Uterus (tissue), 4 donors: ENCODE measurements at places on chromosomes 6 and 20.

DNA sequence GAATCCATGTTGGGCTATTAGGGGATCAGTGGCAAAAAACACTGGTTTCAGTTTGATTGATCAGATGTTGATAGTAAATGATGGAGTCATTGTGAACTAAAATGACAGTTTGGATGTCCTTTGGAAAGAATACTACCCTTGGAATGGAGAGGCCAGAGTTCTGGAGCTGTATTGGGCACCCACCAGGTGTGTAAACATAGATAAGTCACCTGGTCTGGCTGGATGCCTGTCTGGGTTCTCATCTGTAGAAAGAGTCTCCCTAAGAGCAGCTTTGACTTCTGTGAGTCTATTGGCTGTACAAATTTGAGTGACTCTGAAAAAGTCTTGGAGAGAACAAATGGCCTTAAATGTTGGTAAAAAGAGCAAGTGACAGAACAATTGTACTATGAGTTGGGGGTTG, 115.0 kb downstream of the SCP2D1 start:
- DNase-seq = no peak

- DNase-seq = no peak
These were observed 133.1 kb upstream of the COL21A1 start for GRCh38 chr6:56380476-56380875.

DNA sequence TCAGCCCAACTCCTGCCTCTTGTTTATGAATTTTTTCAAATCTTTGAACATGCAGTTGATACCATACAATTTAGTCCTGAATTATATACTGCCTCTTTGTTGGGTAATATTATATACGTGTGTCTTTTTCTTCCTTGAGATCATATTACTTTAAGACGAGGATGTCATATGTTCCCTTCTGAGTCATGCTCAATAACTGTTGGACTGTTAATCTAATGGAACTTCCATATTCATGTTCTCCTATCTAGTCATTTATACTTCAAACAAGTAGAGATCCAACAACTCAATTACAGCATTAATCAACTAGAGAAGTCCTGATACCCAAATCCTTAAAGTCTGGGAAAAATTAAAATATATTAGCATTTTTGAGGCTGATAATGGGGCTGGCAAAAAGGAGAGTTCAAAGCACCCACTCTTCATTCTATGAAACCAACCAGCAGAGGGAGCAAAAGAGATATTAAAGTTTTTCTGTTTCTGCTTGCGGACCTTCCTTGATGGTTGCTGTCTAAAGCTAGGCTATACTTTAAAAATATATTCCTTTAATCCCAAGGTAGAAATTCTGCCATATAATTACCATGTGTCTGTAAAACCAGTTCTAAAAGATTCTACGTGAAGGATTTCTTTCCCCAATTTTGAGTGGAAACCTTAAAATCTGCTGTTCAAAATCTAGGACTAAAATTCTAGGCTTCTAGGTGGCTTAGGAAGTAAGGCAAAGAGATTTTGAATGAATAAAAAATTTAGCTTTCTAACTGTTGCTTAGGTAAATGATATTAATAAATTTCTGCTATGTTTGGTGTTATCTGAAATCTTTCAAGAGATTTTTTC, 498.9 kb downstream of the BCKDHB start:
- no peak for DNase-seq

DNA sequence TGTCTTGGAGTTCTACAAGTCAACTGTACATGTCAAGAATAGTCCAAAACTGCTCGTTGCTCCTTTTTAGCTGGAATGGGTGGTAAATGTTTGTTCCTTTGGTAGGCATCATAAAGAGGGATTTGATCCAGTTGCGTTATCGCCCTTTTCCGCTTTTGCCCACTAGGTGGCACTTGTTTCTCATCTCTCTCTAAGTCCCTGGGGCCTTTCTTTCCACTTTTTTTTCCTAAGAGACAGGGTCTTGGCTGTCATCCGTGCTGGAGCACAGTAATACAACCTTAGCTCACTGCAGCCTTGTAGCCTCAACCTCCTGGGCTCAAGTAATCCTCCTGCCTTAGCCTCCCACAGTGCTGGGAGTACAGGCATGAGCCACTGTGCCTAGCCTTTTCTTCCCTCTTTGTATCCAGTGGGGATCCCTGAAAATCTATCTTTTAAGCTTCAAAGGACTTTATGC, 20.7 kb downstream of the GTPBP2 start:
- DNase-seq = peak; percentile 73

- DNase-seq = no peak
These were observed 248.1 kb upstream of the OPRM1 start for GRCh38 chr6:153790876-153791473.

- no peak for DNase-seq
These were observed 56.0 kb downstream of the CLIC5 start for GRCh38 chr6:45959534-45960145.

DNA sequence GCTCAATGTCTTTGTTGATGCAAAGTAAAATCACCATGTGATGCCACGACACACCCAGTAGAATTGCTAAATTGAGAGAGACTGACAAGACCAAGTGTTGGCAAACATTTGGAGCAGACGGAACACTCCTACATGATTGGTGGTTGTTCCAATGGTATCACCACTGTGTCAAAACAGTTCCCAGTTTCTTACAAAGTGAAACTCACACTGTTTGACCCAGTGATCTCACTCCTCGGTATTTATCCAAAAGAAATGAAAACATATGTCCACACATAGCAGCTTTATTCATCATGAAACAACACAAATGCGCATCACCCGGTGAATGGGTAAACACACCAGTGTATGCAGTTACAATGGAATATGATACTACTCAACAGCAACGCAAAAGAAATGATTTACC, 74.0 kb upstream of the SULF2 start:
- DNase-seq = no peak

DNA sequence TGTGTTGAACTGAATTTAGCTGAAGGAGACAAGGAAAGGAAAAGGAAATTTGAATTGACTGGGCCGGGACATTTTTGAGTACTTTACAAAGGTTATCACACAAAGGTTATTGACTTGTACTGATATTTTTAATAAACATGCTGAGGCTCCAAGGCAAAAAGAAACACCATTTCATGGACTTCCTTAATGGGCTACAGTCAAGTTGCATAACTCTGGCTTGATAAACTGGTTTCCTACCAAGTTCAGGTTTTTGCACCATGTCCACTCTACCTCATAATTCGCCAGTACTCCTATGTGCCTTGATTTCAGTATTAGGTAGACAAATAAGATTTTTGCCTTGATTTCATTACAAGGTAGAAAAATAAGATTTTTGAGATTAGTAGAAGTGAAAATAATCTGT, 65.8 kb upstream of the FUT9 start:
- no peak for DNase-seq

GRCh38 chr6:20870493-20870892, 336.2 kb downstream of the CDKAL1 start:
- DNase-seq = no peak

GRCh38 chr20:6122111-6122872, 538 bp downstream of the FERMT1 start:
- no peak for DNase-seq

DNA sequence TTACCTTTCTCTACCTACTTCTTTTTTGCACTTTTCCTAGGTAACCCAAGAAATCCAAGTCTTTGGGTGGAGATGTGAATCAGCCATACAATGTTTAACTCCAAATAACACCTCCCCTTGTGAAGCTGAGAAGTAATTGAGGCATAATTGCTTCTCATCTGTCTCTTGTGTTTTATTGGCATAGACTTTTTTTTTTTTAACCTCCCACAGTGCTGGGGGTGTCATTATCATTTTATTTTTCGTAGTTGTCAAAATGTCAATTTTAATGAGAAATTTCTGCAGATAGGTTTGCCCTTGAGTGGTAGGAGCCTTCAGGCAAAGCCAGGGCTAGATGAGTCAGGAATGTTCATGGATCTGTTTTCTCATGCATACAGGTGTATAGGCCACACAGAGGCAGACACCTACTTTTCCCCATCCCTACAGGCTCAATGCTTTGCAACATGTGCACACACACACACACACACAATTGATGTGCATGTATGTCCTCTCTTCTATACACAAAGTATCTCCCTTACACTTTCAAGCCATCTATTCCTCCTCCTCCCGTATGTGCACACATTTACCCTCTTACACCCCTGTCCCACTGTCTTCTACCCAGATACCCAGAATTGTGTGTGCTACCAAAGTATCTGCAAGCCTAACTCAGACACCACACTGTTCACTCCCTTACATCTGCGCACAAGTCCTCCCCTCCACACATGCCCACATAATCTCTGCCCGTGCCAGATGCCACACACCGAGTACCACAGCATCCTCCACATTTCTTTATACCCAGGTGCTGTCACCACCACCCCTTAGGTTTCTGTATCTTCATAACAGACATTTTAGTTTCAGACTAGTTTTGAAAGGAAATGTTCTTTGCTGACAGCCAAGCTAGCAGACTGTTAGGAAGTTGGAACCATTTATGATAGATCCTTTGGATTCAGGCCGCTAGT, 22.0 kb downstream of the RALY start:
- DNase-seq = no peak

- DNase-seq = no peak
These were observed 8.4 kb downstream of the ARFGAP1 start for GRCh38 chr20:63280929-63281545.

GRCh38 chr6:33950472-33950881, 146.7 kb upstream of the MLN start:
- no peak for DNase-seq

DNA sequence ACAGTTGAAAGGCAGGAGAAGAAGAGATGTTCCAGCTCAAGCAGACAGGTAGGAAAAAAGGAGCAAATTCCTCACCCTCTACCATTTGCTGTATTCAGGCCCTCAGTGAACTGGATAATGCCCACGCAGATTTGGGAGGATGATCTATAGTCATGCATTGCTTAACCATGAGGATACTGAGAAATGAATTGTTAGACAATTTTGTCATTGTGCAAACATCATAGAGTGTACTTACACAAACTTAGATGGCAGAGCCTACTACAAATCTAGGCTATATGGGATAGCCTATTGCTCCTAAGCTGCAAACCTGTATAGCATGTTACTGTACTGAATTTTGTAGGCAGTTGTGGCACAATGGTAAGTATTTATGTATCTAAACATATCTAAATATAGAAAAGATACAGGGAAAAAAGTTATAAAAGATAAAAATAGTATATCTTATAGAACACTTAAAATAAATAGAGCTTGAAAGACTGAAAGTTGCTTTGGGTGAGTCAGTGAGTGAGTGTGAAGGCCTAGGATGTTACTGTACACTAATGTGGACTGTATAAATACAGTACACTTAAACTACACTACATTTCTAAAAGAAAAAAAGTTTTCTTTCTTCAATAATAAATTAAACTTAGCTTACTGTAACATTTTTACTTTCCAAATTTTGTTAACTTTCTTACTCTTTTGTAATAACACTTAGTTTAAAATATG, 672.3 kb downstream of the UTRN start:
- DNase-seq = no peak

DNA sequence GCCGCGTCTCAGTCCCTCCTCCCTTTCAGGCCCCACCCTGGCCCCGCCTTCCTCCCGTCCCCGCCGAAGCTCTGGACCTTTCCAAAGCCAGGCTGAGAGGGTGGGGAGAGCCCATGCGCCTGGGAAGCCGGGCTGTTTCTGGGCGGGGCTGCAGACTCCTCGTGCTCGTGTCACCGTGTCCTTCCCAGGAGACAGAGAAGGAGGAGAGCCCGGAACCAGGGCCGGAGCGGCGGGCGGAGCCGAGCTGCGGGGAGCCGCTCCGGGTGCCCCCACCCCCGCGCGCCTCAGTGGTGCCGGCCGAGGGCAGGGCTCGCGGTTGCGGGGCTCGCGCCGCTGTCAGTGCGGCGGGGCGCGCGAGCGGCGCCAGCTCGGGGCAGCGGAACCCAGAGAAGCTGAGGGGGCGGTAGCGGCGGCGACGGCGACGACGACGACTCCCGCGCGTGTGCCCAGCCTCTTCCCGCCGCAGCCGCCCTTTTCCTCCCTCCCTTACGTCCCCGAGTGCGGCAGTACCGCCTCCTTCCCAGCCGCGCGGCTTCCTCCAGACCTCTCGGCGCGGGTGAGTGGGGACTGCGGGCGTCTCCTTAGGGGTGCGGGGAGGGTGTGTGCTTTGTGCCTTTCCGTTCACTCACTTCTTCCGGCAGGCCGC, at the start of gene RALY:
RALY (plus strand) TSS at position 336 of the 646 bp plus-strand sequence. CDS start 78,164 bp downstream, outside the sequence.
- DNase-seq = peak; percentile 53

- DNase-seq = peak; percentile 38
These were observed 717 bp upstream of the ASF1A start for GRCh38 chr6:118893064-118893806.

DNA sequence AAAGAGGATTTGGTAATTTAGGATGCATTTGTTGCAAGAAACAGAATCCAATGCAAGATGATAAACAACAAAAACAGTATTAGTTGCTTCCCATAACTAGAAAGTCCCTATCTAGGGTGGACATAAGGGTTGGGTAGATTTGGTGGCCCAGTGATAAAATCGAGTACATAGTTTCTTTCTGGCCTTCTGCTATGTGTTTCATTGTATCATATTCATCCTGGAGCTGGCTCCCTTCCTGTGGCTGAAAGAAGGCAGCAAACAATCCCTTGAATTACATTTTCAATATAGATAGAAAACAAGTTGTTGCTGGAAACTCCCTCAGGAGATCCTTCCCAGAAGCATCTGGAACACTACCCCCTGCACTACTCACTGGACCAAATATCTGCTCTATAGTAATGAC, 135.1 kb downstream of the ID4 start:
- no peak for DNase-seq

- DNase-seq = no peak
These were observed 146.0 kb downstream of the PHACTR3 start for GRCh38 chr20:59750209-59750840.

DNA sequence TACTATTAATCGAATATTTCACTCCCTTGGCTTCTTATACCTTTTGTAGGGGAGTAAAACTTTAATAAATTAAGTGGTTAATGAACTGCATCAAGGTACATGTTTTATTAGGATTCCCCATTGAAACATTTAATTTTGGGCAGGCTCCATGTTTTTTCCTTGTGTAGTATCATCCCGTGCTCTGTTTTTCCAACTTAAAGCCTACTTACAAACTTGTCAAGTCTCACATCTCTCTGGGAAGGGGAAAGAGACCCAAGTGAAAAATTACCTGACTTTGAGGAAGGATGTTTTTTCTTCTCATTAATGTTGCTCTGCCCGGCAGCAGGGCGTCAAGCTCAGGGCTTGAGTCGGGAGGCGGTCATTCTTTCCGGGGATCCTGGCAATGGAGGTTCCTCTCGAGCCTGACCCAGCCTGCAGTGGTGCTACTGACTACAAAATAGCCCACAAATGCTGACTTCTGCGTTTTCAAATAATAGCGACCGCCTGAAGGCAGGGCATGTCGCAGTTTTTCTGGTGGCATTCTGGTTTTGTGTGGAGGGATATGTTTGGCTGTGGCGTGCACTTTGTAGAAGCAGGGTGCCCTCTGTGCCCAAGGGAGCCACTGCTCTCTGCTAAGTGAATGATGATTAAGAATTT, 2.4 kb downstream of the DSP start:
- DNase-seq = no peak

GRCh38 chr20:43840382-43841070, 74.1 kb upstream of the TOX2 start:
- no peak for DNase-seq

DNA sequence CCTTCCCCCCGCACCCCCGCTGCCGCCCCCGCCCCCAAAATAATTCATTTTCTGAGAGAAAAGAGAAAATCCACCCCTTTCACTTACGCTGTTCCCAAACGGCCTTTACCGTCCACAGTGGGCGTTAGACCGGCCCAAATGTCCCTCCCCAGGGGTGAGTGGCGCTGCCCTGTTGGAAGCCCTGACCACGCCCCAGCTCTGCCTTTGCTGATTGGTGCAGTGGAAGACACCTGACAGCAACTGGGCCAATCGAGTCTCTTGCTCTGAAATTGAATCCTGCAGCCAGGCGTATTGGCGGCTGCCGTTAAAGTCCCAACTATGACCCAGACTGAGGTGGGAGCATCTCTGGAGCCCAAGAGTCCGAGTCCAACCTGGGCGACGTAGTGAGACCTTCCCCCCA, 15.7 kb downstream of the ZFP64 start:
- no peak for DNase-seq
